ENCODE measurements at places on chromosomes 11 and 22.
A peak's percentile ranks its signal among the peaks of the same experiment; 100 is the strongest.

DNA sequence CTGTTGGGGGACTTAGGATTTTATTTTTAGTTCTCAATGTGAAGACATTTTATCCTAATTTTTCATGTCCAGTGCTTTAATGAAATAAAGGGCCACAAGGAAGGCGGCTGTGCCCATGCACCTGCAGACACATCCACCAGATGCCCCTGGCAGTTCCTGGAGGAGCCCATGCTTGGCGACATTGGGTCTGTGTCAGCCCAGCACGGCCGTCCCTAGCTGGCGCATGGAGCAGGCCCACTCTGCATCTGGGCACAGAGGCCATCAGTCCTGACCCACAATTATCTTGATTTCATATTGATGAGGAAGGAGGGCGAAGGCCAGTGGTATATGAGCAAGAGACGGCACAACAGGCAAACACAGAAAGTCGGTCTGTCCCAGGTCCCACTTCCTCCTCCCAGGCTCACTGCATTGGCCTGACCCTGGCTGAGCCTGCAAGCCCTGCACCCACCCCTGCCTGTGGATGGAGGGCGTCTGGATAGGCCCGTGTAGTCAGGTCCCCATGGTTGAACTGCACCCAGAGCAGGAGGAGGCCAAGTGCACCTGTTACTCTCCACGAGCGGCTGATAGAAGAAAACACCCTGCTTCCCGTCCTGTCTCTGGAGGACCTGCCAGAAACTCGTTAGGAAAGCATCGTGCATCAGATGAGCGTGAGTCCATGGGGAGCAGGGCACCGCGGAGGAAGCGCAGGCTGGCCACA lies 296.9 kb downstream of the BRD1 start:
- no peak for DNase-seq

GRCh38 chr11:14117632-14118031 lies 155.1 kb downstream of the SPON1 start:
- no peak for DNase-seq

GRCh38 chr11:92149996-92150395 lies 74.6 kb upstream of the FAT3 start:
- no peak for DNase-seq

DNA sequence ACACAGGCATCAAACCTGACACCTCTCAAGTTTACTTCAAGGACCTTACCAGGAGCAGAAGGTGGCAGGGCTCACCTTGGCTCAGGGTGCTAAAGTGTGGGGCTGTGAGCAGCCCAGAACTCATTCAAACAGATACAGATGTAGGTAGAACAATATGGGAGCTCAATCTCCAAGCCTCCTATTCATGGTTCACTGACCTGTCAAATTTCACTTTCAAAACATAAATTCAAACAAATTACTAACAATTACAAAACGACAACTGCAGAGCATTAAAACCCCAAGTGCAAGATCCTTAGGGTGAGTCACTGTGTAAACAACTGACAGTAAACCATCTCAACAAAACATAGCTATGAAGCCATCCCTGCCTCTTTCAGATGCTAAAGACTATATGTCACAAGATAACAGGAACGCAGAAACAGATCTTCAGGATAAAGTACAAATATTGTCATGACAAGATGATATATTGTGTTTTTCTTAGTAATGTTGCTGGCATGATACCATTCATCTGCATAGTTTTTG lies 303.5 kb upstream of the ANO3 start:
- DNase-seq: no peak

DNA sequence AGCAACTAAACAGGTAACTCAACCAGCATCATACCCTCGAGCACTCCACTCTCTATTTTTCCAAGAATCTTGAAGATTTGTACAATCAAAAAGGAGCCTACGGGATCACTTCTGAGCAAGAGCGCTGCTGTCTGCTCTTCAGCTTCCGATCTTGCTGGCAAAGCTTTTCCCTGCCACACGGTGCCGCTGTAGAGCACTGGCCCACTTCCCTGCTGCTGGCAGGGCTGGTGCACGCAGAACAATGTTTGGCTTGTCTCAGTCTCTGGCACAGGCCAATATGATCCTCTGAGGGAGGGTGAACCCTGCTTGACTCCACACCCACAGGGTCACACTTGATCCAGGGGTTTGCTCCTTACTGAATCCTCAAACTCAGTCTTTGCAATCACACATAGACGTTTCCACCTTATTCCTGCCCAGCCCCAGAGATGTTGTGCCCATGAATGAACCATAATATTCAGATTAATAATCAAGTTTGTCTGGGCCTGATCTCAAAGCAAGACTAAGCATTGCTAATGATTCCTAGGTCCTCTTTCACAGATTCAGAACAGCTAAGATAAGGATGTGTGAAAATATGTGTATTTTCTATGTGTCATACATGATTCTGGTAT lies 536.6 kb downstream of the SOX6 start:
- DNase-seq: peak; percentile 39

DNA sequence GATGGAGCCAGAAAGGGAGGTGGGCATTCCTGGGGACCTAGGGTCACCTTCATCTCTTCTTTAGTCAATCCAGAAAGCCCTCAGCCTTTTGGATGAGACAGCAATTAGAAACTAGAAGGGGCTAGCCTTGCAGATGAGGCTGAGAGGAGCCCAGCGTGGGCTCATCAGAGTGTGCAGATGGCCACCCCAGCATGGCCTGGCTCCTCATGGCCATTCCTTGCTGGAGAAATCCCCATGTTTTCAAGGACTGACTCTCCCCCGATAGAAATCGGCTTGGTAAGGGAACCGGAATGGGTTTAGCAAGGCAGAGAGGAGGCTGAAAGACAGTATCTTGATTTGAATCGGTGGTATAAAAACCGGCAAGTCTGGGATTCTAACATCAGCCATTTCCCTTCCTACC lies 274.6 kb downstream of the BUD13 start:
- no peak for DNase-seq

GRCh38 chr11:69702769-69703452 lies 911 bp downstream of the FGF19 start:
- no peak for DNase-seq

GRCh38 chr11:102187416-102188151 lies 77.3 kb downstream of the YAP1 start:
- DNase-seq: no peak

DNA sequence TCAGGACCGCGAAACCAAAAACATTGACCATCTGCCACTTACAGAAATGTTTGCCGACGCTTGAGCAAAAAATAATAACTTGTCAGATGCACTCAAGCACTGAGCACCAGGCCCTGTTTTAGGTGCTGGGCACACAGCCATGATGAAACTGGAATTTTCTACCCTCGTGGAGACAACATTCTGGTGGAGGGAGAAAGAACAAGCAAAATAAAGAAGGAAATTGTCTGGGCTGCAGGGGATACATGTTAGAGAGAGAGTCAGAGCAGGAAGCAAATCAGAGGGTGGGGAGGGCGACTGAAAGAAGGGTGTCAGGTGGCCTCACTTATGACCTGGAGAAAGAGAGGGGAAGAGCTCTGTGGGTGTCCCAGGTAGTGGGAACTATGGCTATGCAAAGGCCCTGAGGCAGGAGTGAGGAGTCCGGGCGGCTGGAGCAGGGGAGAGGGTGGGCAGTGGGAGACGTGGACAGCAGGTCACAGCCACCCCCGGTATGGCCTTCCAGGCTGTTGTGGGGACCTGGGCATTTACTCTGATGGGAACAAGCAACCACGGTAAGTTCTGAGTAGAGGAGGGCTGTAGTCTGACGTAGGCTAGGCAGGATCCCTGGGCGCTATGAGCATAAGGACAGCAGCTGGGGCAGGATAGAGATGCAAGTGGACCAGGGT lies 78.8 kb downstream of the MYEOV start:
- DNase-seq: no peak

DNA sequence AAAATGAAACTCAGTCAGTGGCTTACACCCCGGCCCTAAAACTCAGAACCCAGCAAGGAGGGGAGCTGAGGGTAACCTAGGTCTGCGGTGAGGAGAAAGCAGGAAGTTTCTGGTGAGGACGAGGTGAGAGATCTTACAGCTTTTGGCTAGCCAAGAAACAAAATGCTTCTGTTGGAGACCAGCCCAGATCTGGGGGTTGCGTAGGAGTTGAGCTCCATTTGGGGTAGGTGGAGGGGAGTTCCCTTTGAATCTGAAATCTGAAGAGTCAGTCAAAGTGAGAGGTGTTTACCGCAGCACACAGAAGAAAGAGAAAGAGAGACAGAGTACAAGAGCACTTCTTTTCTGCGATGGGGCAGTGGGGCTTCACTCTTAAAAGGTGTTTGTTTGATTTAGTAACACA lies 29.6 kb downstream of the EHF start:
- peak; percentile 77 for DNase-seq

GRCh38 chr11:70756756-70757155 lies 358.4 kb downstream of the CTTN start:
- no peak for DNase-seq

DNA sequence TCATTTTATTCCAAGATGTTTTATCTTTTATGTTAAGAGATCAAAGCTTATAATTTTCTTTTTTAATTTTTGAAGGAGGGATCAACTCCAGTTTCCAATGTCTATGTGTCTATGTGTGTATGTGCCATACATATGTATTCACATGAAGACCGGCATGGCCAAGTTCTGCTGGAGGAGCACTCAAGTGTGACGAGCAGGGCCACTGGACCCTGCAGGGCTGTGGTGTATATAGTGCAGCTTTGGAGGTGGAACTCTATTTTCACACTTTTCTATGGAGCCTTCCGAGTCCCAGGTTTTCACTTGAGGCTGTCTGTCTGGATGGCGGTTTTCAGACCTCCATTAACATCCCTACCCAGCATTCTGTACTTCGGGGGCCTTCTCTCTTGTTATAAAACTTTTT lies 36.5 kb upstream of the TTC12 start:
- DNase-seq: no peak

GRCh38 chr11:45806937-45807791 lies 2.2 kb downstream of the SLC35C1 start:
- DNase-seq: no peak

- DNase-seq: peak; percentile 27
Observed at GRCh38 chr11:74570266-74571061, 21.9 kb upstream of the POLD3 start.

GRCh38 chr11:12859872-12860657 lies 149.1 kb upstream of the RASSF10 start:
- no peak for DNase-seq

- no peak for DNase-seq
Observed at GRCh38 chr11:70307176-70307575, 36.7 kb downstream of the PPFIA1 start.

- peak; percentile 34 for DNase-seq
Observed at GRCh38 chr11:12110714-12111548, 541 bp downstream of the MICAL2 start.

- DNase-seq: no peak
Observed at GRCh38 chr11:83255366-83255765, 30.8 kb downstream of the CCDC90B start.

GRCh38 chr11:45278714-45279113 lies 7.4 kb downstream of the SYT13 start:
- DNase-seq: no peak

DNA sequence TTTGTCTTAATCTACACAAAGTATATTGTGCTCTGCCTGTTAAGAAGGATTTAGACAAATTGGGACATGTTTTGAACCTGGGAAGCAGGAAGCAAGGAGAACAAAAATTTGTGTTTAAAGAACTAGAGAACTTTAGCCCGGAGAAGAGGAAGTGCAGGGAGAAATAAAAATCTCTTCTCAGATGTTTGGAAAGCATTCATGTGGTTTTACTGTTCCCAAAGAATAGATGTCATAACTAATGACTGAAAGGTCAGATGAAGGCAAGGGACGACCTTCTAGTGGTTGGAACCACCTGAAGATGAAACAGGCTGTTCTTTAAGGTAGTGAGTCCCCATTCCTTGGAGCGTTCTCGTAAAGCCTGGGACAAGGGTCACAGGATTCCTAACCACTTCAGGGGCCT lies 38.3 kb downstream of the IRAG1 start:
- no peak for DNase-seq

GRCh38 chr11:45872651-45873356 lies 12.6 kb upstream of the MAPK8IP1 start:
- DNase-seq: peak; percentile 34

DNA sequence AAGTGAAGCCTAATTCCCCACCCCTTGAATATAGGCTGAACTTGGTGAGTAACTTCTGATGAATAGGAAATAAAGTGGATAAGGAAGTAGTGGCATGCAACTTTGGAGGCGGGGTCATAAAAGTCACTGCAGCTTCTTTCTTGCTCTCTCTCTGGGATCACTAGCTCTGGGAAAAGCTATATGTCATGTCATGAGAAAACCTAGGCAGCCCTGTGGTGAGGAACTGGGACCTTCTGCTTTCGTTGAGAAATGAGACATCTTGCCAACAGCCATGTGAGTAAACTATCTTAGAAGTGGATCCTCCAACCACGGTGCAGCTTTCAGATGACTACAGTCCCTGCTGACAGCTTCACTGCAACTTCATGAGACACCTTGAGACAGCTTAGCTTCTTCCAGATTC lies 15.7 kb downstream of the ZNF214 start:
- no peak for DNase-seq

DNA sequence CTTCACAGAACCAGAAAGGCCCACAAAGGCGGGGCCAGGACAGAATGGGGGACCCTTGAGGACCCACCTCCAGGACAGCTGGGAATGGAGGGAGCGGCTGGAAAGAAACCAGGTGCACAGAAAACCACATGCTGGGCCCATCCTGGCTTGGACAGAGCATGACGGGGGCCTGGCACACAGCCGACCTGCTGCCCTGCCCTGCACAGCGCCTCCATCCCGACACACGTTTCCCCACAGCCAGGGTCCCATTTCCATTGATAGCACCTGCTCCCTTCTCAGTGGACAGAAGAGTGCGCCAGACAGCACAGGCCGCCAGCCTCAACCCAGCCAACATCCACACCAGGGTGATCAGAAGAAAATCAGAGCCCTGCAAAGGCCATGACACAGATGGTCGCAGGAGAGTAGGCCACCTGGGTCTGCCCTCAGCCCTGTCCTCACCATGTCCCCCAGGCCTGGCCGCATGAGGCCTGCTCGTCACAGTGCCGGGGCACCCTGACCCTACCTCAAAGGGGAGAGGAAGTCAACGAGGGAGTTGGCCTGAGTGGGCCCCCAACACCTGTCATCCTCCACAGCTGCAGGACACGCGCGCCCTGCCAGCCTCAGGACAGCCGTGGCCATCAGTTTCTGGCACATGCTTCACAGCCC lies 28.1 kb downstream of the BRD1 start:
- DNase-seq: no peak

DNA sequence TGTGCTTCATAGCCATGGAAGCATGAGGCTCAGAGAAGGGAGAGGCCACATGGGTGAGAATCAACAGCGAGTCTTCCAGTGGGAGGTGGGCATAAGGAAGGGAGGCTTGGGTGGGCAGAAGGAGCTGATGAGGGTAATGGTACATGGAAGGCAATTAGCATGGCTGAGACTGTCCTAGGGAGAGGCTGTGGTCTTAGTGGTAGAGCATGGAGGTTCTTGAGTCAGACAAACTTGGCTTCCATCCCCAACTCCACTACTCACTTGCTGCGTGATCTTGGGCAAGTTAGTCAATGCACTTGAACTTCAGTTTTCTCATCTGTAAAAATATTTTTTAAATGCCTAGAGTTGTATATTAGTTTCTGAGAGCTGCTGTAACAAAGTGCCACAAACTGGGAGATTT lies 227.2 kb upstream of the E2F8 start:
- DNase-seq: no peak

GRCh38 chr11:1932105-1932480 lies 12.6 kb downstream of the TNNT3 start:
- DNase-seq: no peak

- no peak for DNase-seq
Observed at GRCh38 chr11:87879118-87879517, 296.1 kb downstream of the RAB38 start.

GRCh38 chr11:110410651-110411050 lies 19.1 kb upstream of the FDX1 start:
- no peak for DNase-seq

- no peak for DNase-seq
Observed at GRCh38 chr11:97905101-97905500, 1115.6 kb upstream of the CNTN5 start.

GRCh38 chr22:40499209-40499623 lies 128.8 kb downstream of the SGSM3 start:
- no peak for DNase-seq
